ENCODE measurements at places on chromosomes 1 and 21. TPM values are rescaled to one million over a fixed set of nuclear protein-coding genes. Genes with fewer than 3 reads are reported as not detected.

- DNase-seq = no peak
Observed at GRCh38 chr1:110533230-110533629, 14.3 kb upstream of the KCNA10 start.

DNA sequence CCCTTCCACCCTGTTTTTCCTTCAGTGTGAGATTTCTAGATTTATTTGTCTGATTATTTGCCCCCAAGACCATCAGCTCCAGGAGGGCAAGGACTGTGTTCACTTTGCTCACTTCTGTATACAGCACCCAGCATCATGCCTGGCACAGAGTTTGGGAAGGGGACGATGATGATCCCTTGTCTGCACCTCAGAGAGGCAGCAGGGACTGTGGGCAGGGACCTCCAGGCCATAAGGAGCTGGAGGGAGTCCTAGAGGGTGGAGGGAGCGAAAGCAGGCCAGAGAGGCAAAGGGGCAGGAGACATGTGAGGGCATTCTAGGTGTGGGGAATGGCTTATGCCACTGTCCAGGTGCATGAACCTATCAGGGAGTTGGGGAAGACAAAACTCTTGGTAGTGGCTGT lies 32.8 kb downstream of the H3-3A start:
- no peak for DNase-seq

DNA sequence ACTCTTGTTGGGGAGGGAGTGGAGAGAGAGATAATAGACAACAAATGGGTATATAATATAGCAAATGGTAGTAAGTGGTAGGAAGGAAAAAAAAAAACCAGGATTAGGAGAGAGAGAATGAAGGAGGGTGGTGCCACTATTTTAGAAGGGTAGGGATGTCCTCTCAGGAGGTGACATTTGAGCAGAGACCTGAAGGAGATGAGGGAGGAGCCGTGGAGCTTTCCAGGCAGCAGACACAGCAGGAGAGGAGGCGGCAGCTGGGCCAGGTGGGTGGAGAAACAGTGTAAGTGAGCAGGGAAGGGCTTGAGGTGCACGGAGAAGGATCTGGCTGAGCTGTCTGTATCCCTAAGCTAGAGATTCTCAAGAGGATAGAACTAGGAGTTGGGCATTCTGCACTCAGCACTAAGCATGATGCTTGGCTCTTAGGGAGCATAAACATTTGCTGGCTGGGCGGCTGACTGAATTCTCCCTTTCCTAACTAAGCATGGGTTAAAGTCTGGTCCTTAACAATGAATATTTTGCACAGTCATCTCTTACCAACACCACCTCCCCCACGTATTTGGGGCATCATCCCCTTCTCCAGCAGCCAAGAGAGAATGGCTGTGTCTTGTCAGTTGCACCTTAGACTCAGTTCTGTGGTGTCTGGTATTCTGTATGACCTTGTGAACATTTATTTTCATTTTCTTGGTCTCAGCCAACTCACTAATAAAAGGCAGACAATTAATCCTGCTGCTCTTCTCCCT lies 27.6 kb upstream of the SARS1 start:
- DNase-seq = no peak

GRCh38 chr1:172960454-172961208 lies 90.1 kb downstream of the TNFSF18 start:
- peak; percentile 47 for DNase-seq

- DNase-seq = no peak
Observed at GRCh38 chr1:173095632-173096031, 44.9 kb upstream of the TNFSF18 start.

DNA sequence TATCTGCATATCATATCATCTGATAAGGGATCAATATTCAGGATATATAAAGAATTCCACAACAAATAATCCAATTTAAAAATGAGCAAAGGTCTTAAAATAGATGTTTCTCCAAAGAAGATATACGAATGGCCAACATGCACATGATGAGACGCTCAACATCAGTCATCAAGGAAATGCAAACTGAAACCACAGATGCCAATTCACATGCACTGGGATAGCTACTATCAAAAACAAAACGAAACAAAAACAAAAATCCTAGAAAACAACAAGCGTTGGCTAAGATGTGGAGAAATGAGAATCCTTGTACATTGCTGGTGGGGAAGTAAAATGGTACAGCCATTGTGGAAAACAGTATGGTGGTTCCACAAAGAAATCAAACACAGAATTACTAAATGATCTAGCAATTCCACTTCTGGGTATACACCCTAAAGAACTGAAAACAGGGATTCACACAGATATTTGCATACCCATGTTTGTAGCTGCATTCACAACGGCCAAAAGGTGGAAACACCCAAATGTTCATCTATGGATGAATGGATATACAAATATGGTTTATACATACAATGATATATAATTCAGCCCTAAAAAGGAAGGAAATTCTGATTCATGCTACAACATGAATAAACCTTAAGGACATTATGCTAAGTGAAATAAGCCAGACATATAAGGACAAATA lies 79.4 kb downstream of the PCSK9 start:
- DNase-seq = no peak

DNA sequence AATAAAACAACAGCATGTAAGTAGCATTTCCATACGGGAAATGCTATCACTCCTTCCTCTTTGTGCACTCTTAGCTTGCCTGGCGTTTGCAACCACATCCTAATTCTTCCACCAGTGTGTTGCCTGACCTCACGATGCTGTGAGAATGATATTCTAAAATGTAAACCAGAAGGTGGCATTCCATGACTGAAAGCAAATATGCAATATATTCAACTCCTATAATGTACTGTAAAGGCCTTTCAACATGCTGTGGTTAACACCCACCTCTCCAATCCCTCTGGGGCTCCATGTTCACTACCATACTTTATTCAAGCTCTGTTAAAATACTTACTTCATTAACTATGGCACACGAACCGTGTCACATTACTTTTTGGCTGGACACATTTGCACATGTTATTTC lies 420.6 kb upstream of the DEPDC1 start:
- no peak for DNase-seq

DNA sequence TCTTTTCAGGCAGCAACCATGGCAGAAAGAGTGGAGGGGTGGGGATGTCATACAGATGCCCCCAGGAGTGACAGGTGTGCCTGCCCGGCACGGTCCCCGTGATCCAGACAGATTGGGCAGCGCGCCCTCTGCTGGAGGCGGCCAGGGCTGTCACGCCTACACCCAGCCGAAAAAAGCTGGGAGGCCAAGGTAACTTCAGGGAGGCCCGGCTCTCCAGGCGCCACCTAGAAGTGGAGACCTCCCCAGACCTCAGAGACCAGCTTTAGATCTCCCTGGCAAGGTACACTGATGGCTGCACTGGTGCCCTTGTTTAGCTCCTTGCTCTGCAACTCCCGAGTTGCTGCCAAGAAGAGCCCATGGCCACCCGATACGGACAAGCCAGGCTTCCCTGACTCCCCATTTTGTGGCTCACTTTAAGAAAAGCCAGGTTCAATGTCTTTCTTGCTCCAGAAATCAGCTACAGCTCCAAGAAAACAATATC lies 6.6 kb downstream of the GOLT1A start:
- peak; percentile 79 for DNase-seq

DNA sequence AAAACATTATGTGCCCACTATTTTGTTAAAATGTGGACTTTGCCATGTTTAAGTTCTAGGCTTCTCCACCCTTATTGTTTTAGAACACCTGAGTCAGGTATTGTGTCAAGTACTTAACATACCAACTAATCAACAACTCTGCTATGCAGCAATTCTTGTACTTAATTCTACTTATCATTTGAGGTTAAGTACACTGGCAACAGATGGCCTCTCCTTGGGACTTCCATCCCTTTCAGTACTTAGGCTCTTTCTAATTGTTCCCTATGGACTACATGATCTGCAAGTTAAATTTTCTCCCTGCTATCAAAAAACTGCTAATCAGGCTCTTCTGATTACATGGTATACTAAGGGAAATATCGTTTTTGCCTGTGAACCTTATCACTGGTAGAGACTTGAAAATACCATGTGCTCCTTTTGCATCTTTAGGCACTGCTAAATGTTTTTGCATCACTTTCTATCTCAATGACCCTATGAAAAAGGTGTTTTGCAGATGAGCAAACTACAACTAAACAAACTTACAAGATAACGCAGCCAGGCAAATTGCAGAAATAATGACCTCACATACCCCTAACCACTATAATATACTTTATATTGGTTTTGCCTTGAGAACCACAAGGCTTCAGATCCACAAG lies 18.9 kb downstream of the SFPQ start:
- DNase-seq = no peak

GRCh38 chr1:208446271-208446691 lies 202.1 kb upstream of the PLXNA2 start:
- no peak for DNase-seq

GRCh38 chr1:61623852-61624251 lies 101.1 kb downstream of the TM2D1 start:
- no peak for DNase-seq

GRCh38 chr1:243575070-243575469 lies 275.0 kb downstream of the AKT3 start:
- no peak for DNase-seq

DNA sequence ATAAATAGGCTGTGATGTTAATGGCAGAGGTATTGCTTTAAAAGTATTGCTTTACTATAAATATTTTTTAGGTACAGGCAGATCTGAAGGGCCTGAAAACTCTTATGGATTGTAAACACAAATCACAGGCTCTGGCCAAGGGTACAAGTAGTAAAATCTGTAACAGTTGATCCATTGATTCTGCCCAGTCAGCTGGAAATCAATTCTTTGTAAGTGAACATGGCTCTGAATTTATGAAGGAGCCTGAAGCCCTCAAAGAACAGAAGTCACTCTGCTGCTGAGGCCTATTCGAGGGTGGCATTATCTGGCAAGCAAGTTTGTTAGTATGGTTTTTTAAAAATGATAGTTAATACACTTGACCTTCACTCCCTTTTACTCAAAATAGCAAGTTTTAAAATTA lies 834.0 kb upstream of the TMPRSS15 start:
- no peak for DNase-seq

DNA sequence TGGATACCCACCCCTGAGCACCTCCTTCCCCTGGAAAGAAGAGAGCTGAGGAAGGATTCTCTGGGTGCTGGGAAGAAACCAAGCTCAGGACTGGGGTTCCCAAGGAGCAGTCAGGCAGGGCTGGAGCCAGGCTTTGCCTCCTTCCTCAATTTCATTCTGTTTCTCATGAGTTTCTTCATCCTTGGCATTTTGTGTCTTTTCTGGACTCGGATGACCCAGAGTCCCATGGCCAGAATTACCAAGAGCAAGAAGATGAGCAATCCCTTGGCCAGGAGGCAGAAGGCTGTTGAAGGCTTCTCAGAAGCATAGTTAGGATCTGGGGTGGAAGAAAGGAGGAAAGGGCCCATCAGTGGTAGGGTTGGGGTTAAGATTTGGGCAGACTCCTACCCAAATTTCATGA lies 2.5 kb downstream of the SLAMF9 start:
- DNase-seq = no peak

DNA sequence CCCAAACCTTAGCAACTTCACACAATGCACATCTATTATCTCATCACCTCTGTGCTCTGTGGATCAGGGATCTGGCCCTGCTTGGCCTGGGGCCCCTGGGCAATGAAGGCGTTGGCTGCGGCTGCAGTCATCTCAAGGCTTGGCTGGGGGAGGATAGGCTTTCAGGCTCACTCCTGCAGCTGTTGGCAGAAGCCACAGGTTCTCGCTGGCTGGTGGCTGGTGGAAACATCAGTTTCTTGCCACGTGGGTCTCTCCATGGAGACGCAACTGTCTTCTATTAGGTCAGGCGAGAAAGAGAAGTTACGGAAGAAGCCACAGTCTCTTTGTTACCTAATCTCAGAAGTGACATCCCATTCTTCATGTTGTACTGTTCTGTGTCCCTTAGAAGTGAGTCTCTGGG lies 3.6 kb upstream of the NPPA start:
- no peak for DNase-seq

DNA sequence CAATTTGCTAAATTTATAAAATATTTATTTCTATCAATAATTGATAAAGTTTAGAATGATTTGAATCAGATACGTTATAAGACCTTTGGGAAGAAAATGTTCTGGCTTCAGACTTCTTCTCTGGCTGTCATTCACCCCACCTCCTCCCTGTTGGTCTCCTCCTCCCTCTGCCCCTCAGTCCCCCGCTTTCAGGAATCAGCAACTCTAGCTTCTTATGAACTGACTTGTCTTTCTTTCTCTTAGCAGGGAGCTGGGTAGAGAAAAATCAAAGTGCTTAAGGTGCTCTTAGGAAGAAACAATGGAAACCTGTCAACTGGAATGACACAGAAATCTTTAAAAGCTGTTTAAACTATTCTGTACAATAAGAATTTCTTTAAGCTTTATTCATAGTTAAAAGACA lies 71.3 kb upstream of the ETV3 start:
- DNase-seq = no peak

DNA sequence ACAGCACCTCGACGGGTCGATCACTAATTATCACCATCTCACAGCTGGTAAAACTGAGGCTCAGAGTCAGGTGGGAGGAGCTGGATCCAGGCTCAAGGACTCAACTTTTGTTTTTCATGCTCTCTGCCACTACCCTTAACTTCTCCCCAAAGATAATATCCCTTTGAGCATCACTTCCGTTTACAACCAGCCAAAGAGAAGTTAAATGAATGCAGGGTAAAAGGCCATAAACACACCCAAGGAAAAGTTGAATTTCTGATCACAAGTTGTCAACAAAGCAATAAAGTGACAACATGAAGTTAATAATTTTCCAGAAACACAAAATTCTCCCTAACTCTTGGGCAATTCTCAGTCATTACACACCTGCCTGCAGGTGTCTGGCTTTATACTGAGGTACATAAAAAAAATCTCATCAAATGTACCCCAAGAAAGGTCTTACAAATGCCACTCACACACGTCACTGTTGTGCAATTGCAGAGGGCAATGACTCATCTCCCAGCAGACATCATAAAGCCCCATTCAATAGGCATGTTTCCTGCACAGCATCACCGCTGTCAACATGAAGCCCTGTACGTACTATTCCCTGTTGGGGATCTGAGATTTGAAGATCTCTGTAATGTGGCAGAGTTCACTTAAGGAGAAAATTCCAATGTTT lies 3.4 kb downstream of the OR2T11 start:
- peak; percentile 52 for DNase-seq

DNA sequence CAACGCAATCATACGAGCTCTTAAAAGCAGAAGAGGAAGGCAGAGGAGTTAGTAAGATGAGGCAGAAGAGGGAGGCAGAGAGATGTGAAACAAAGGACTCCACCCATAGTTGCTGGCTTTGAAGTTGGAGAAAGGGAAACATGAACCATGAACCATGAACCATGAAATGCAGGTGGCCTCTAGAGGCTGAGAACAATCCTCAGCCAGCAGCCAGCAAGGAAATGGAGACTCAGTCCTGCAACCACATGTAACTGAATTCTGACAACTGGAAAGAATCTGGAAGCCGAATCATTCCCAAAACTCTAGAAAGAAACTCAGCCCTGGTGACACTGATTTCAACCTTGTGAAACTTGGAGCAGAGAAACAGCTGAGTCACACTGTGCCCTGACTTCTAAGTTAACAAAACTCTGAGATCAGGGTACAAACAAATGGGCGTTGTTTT lies 10.1 kb downstream of the DIPK1A start:
- DNase-seq = peak; percentile 69

GRCh38 chr1:81213279-81213678 lies 587.5 kb upstream of the ADGRL2 start:
- DNase-seq = no peak

The MAP3K6 gene
- total RNA-seq = 21.7 TPM

The HES5 gene
- total RNA-seq = 4.2 TPM

The ELAPOR1 gene
- total RNA-seq = 163 TPM

The NUDT4B gene
- total RNA-seq = 1.7 TPM

The AMY2A gene
- total RNA-seq = 1.4 TPM

The ATP6V1G3 gene
- total RNA-seq = not detected

The C4BPA gene
- 1.9 TPM for total RNA-seq

All from colonic mucosa (tissue), 4 donors.